Activated CD4-positive, alpha-beta T cell treated with anti-CD3 and anti-CD28 coated beads, Interleukin-2, amount 10 ng/mL, durations not matched to agents 7 days and 5 days (primary cell): ENCODE measurements at places on chromosomes 13 and 19. TPM values are rescaled to one million over a fixed set of nuclear protein-coding genes. Genes with fewer than 3 reads are reported as not detected.

The KLF1 gene
- total RNA-seq = not detected

The FOXO1 gene
- total RNA-seq = 40.3 TPM

The IPO5 gene
- total RNA-seq = 117 TPM

The PLIN5 gene
- total RNA-seq = not detected

The ZNF723 gene
- not detected for total RNA-seq

The PSG2 gene
- not detected for total RNA-seq

The MUC16 gene
- not detected for total RNA-seq

The IZUMO1 gene
- total RNA-seq = not detected

The CDX2 gene
- not detected for total RNA-seq

The FCER2 gene
- 0.23 TPM for total RNA-seq

The CGB2 gene
- not detected for total RNA-seq

The SKA3 gene
- 50.7 TPM for total RNA-seq

The SERPINE3 gene
- not detected for total RNA-seq

The CCDC9 gene
- total RNA-seq = 20.4 TPM

The ALG11 gene
- total RNA-seq = 31.7 TPM

The LMO7 gene
- 30.7 TPM for total RNA-seq

The GRIN2D gene
- 0.04 TPM for total RNA-seq

The VSIG10L gene
- 1.2 TPM for total RNA-seq

The ANKRD27 gene
- total RNA-seq = 49.3 TPM

The FUT2 gene
- not detected for total RNA-seq

The KLK3 gene
- not detected for total RNA-seq

The ERICH6B gene
- not detected for total RNA-seq

The MARK4 gene
- total RNA-seq = 19.5 TPM

The ZNF486 gene
- 9.3 TPM for total RNA-seq

The FAM83E gene
- 2.5 TPM for total RNA-seq

The CYP2F1 gene
- total RNA-seq = not detected

The NLRP7 gene
- total RNA-seq = not detected

The KLK6 gene
- total RNA-seq = not detected

The TMEM190 gene
- total RNA-seq = not detected

The ARHGEF7 gene
- 64.5 TPM for total RNA-seq

The ZNF677 gene
- 8.6 TPM for total RNA-seq

The PSG11 gene
- not detected for total RNA-seq

The ACER1 gene
- 0.81 TPM for total RNA-seq

The MAP4K1 gene
- 313 TPM for total RNA-seq

The GGN gene
- total RNA-seq = not detected

The RNASEH2B gene
- total RNA-seq = 121 TPM

The PSG1 gene
- not detected for total RNA-seq

The MAU2 gene
- total RNA-seq = 81.4 TPM

The IL12RB1 gene
- 81.8 TPM for total RNA-seq

The PLVAP gene
- total RNA-seq = not detected
